Activated effector memory CD4-positive, alpha-beta T cell treated with Interleukin-2 at 50 U/mL for 16 hours (primary cell): ENCODE measurements at places on chromosomes 4 and X.

- DNase-seq, result no peak
Measured at GRCh38 chrX:966396-967070, 245.9 kb downstream of the CRLF2 start.

GRCh38 chr4:40621592-40622512 is 7.8 kb downstream of the RBM47 start:
- DNase-seq, result no peak

DNA sequence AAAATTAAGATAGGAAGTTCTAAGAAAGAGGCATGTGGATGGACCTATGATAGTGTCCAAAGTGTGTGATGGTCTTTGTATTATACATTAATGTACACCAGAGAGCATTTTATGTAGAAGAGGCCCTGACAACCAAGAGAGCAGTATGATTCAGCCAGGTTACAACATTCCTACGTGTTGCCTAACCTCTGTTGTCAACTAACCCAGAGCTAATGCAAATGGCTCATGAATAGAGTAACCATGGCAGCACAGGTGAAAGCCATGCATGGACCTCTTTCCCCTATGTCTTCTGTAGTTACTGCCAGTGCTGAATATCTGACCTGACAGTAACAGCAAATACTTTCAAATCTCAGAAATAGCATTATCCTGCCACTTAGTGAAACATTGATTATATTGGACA is 255.6 kb downstream of the NDST4 start:
- DNase-seq, result no peak

DNA sequence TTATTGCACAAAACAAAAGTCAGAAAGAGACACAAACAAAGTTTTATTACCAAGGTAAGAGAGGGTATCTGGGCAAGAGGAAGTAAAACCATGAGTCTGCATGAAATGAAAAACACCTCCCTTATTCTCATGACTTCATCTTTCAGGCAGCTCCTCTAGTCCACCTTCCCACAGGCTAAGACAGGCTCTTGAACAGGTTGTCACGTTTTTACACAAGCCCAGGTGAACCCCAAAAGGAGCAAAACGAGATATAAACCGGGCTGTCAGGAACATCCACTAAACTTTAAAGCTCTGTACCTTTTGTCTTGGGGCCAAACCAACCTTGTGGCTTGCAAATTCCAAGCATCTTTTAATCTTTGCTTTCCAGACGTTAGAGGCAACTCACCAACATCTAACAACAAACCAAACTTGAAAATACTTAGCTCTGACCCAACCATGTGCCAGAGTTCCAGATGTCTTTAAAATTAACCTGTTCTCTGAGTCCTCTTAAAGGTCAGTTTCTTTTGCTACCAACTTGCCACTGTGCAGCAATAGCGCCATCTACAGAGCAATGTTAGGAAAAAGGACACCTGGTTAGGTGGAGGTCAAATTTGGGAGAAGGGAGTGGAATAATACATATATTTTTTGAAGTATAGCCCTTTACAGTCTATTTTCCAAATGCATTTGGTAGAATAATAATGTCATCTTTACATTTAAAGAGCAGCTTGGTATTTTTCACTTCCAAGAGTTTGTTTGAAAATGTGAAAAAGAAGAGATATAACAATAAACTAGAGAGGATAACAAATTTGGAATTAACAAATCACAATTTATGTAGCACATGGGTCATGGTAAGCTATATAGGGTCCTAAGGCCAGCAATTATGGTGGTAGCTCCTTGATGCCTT is 73.1 kb downstream of the QRFPR start:
- DNase-seq, result no peak

DNA sequence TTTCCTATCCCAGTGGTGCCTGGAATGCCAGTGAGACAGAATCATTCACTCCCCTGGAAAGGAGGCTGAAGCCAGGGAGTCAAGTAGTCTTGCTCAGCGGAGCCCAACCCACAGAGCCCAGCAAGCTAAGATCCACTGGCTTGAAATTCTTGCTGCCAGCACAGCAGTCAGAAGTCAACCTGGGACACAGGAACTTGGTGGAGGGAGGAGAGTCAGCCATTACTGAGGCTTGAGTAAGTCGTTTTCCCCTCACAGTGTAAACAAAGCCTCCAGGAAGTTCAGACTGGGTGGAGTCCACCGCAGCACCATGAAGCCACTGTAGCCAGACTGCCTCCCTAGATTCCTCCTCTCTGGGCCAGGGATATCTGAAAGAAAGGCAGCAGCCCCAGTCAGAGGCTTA is 283.2 kb upstream of the CPEB2 start:
- no peak for DNase-seq

GRCh38 chr4:153794006-153794405 is 5.1 kb upstream of the SFRP2 start:
- DNase-seq, result no peak

GRCh38 chrX:13305108-13305507 is 14.7 kb downstream of the ATXN3L start:
- no peak for DNase-seq

GRCh38 chrX:10619425-10620046 is 849 bp downstream of the MID1 start:
- no peak for DNase-seq

DNA sequence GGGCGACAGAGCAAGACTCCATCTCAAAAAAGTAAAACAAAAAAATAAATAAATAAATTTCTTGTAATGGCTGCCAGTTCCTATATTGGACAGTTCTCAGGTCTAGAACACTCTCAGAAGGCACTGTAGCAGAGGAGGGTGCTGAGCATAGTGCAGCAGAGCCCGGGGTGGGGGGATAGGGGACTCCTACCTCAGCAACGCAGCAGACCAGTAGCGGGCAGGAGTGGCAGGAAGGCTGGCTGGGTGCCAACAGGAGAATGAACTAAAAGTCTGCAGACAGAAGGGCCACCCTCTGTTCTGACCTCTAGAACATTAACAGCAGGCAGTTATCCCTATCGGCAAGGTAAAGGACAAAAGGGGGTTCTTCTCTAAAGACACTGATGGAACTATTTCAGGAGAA is 20.2 kb downstream of the PDK3 start:
- DNase-seq, result no peak

DNA sequence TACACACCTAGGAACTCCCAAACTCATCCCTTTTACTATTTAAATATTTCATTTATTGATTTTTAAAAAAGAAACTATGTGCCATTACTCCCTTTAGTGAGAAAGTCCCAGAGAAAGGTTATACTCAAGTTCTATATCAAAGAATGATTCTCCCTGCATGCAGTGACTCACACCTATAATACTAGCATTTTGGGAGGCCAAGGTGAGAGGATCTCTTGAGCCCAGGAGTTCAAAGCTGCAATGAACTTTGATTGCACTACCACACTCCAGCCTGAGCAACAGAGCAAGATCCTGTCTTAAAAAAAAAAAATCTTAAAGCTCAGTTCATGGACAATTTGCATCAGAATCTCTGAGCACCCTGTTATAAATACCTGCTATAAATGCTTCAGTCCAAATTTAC is 9.2 kb upstream of the RBPJ start:
- DNase-seq, result no peak

- DNase-seq, result no peak
Measured at GRCh38 chr4:113951263-113951662, 28.2 kb downstream of the ARSJ start.

DNA sequence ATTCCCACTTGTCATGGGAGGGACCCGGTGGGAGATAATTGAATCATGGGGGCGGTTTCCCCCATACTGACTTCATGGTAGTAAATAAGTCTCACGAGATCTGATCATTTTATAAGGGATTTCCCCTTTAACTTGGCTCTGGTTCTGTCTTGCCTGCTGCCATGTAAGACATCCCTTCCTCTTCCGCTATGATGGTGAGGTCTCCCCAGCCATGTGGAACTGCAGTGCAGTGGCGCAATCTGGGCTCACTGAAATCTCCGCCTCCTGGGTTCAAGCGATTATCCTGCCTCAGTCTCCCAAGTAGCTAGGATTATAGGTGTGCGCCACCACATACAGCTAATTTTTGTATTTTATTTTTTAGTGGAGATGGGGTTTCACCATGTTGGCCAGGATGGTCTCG is 2.9 kb downstream of the HPGDS start:
- DNase-seq, result no peak

GRCh38 chrX:147877726-147878125 is 34.0 kb upstream of the FMR1 start:
- no peak for DNase-seq

DNA sequence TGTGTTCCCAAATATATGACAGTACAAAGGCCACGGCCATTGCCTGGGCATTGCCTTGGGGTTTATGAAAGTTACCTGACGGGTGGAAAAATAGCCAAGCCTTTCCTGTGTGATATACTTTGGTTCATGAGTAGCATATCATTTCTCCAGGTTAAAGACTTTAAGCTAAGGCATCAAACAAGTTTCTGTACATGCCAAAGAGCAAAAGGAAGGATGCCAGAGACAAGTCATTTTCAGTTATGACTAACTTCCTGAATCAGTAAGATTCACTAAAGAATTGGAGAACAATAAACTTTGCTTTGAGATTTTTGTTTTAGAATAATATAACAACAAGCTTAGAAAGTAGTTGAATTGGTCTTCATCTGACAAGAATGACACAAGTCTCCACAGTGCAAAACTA is 9.7 kb upstream of the GUF1 start:
- DNase-seq, result no peak

- no peak for DNase-seq
Measured at GRCh38 chr4:15717657-15718416, 15.0 kb downstream of the BST1 start.
